ENCODE measurements at places on chromosomes 11 and 22. TPM values are rescaled to one million over a fixed set of nuclear protein-coding genes. Genes with fewer than 3 reads are reported as not detected.

PHETA2 gene
- 11.2 TPM for total RNA-seq

POU2F3 gene
- total RNA-seq: 0.58 TPM

CBX7 gene
- 5.8 TPM for total RNA-seq

SLC22A9 gene
- total RNA-seq: not detected

SLC5A1 gene
- total RNA-seq: not detected

OR51I1 gene
- not detected for total RNA-seq

PHOX2A gene
- not detected for total RNA-seq

MYOD1 gene
- total RNA-seq: not detected

MFRP gene
- total RNA-seq: not detected

A4GALT gene
- total RNA-seq: 16.2 TPM

OR51E1 gene
- not detected for total RNA-seq

ADM2 gene
- 3.9 TPM for total RNA-seq
